Right ventricle myocardium superior (tissue), 1 donor: ENCODE measurements at places on chromosomes 12 and 14.

GRCh38 chr14:76386944-76387782 lies 11.2 kb downstream of the ESRRB start:
- DNase-seq = peak; percentile 71

GRCh38 chr14:44963044-44963528 lies 1.1 kb downstream of the TOGARAM1 start:
- DNase-seq = no peak

GRCh38 chr12:128450810-128451209 lies 183.8 kb downstream of the TMEM132C start:
- DNase-seq = no peak

- DNase-seq = no peak
These were observed 75.5 kb downstream of the TMEM116 start for GRCh38 chr12:111937429-111937828.

DNA sequence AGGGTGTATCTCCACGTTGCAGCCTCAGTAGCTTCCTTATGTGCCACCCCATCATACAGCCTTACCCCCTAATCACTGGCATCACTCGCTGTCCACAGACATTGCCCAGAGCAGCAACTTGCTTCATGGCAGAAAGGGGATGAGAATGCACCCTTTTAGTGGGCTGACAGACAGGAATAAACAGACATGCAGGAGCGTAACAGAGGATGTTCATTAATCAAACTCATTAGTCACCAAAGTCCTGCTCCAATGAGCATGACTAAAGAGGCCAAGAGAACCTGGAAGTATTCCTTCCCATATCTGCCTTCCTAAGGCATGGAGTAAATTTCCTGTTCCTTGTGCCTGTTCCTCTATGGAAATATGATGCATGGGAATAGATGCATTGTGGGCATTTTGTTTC lies 197.0 kb downstream of the PHLDA1 start:
- DNase-seq = no peak

GRCh38 chr14:102508410-102508773 lies 1.2 kb downstream of the ANKRD9 start:
- DNase-seq = peak; percentile 67

DNA sequence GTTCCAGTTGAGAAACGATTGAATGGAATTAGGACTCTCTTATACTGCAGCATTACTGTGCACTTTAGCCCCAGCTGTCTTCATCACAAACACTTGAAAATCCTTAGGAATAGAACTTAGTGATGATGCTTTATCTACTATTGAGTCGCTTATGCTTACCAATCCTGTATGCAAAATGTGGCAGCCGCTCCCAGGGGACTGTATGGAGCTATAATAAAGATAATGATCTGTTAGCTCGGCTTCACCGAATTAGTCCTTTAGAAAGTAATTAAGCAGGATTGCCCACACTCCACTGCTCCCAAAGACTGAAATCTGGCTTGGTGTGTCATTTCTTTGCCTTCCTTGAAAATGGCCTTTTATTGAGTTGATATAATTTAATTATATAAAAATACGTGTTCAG lies 10.6 kb downstream of the EML1 start:
- DNase-seq = no peak

GRCh38 chr12:1531654-1532374 lies 62.6 kb downstream of the FBXL14 start:
- no peak for DNase-seq

DNA sequence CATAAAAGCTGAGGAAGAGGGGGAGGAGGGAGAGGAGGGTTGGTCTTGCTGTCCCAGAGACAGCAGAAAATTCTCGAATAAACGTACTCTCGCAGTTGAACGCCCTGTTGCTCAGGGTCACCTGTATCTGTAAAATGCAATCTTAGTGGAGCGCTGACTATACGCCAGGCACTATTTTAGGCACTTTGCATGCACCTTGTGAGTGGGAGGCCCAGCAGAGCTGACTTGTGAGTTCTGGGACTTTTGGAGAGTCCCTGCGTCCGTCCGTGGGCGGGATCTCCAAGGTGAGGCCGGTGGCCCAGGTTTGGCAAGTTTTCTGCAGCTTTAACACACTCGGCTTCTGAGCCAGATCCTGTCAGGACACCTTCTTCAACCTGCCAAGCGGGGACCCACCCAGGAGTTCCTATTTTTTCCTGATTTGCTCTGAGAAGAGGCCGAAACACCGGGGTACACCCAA lies 32.5 kb upstream of the PLEKHG6 start:
- peak; percentile 52 for DNase-seq

GRCh38 chr12:77833329-77833728 lies 2.6 kb downstream of the NAV3 start:
- no peak for DNase-seq

DNA sequence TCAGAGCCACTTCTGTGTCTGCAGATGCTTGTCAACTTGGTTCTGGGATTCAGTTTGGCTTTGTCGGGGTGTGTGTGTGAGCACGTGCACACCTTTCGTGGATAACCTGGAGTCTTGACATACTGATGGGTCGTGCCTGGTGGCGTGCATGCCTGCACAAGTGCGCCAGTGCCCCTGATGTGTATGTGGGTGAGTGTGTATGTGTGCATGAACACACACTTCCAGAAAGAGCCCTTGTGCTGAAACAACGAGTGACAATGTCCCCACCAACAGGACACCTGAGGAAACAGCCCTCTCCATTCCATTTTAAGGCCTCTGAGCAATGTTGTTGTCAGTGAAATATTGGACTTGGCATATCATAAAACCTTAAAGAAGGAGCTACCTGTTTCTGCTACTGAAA lies 53.9 kb downstream of the SMUG1 start:
- DNase-seq = no peak

DNA sequence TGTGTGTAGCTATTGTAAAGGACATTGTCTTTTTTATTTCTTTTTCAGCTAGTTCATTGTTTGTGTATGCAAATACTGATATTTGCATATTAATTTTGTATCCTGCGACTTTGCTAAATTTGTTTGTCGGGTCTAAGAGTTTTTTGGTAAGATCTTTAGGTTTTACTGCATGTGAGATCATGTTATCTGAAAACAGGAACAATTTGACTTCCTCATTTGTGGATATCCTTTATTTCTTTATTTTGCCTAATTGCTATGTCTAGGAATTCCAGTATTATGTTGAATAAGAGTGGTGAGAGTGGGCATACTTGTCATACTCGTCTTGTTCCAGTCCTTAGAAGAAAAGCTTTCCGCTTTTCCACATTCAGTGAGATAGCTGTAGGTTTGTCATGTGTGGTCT lies 28.8 kb downstream of the SIX4 start:
- DNase-seq = no peak

DNA sequence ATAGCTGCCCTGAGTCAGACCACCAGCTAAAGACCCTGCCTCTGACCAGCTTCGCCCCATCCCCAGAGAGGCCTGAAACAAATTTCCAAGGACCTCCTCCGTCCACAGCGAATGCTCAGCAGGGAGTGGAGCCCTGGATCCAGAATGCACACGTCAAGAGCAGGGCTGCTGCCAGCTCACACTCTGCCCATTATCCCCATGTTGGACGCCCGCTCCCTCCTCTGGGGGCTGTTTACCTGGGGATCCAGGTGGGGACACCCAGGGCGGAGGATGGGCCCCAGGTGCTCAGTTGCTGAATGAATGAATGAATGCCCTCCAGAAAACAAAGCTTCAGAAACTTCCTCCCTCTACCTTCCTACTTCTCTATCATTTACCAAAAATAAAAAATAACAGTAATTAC lies 18.1 kb downstream of the BCL11B start:
- DNase-seq = no peak

GRCh38 chr14:71341156-71341555 lies 433.9 kb downstream of the PCNX1 start:
- DNase-seq = no peak

GRCh38 chr12:46652692-46653091 lies 173.1 kb downstream of the SLC38A4 start:
- no peak for DNase-seq

GRCh38 chr12:117105902-117106301 lies 6.7 kb upstream of the TESC start:
- DNase-seq = no peak

DNA sequence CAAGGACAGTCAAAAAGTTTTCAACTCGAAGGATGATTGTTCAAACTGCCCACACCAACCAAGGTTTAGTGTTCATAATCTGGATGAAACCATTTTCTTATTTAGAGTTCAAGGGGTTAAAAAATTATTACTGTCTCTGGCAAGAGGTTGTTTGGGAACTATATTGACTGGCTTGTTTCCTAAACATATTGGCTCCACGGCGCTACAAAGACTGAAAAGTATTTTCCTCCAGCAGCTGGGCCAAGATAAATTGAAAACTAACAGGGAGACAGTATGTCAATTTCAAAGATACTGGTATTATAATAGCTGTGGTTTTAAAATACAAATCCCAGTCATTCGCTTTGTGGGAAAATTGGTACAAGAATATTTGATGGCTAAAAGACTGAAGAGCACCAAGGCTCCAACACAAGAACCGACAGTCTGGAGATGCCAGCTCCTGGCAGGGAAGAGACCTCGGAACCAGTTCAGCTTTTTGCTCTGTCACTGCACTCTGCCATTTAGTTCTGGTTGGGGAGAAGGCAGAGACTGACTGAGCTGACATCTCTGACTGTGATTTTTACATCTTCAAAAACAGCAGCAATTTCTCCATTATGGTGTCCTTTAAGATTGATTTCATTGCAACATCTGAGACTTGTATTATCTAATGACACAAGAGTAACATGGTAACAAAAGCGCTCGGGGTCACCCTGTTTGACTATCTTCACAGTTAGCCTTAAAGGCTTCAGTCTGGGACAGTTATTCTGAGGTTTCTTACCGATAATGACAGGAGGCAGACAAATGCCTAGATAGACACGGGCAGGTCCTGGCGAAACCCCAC lies 62.0 kb downstream of the ST8SIA1 start:
- no peak for DNase-seq

GRCh38 chr12:103879878-103880277 lies 38.8 kb upstream of the NT5DC3 start:
- no peak for DNase-seq

GRCh38 chr12:11202811-11203210 lies 16.1 kb upstream of the TAS2R42 start:
- no peak for DNase-seq

DNA sequence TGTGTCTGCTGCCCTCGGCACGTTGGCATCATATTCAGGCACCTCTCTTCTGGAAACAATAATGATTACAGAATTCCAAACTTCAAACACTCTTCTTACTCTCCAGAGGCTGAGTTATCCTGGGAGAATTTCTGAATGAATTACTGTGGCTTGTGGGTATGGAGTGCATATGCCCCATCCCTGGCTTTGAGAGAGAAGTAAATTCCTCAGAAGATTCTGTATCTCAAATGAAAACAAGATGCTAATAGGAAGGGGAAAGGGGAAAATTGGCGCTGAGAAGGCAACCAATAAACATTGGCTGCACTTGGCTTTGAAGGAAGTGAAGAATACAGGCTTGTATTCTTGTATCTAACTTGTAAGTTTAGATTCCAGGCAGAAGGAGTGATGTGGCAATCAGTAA lies 132.0 kb upstream of the NOVA1 start:
- no peak for DNase-seq

DNA sequence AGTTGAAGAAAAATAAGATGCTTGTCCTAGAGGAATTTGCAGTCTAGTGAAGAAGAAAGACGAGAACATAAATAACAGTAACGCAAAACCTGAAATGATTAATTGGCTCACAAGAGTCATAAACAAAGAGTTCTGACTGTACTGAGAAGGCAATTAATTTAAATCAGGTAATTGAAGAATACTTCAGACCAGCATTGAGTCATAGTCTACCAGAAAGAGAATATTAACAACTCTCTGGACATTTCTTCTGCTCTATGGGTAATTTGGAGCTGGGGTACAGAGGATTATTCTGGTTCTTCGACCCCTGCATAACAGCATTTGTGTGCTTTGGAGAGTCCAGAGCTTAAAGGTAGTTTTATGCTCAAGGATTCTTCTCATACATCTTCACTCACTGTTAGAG lies 390.3 kb upstream of the DCN start:
- DNase-seq = no peak

DNA sequence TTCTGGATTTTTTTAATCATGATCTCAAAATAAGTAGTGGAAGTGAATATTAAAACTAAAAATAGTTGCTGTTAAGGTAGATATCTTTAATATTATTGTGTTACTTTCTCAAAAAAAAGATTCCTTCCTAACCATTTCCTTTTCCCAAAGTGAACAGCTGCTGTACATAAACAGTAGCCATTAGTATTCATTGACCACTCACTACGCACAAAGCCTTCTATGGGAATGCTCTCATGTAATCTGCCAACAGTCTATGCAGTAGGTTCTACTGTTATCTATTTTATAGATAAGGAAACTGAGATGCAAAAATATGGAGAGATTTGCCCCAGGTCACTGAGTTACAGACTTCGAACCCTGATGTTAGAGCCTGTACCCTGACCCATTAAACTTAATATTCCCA lies 32.1 kb downstream of the ZFP36L1 start:
- DNase-seq = no peak

GRCh38 chr12:19002216-19002615 lies 127.3 kb upstream of the PLEKHA5 start:
- DNase-seq = no peak

- DNase-seq = no peak
These were observed 14.3 kb downstream of the SERPINA1 start for GRCh38 chr14:94374116-94374515.

GRCh38 chr14:52551696-52552062 lies 626 bp downstream of the TXNDC16 start:
- DNase-seq = no peak
